ENCODE measurements at places on chromosomes 7 and 10. TPM values are rescaled to one million over a fixed set of nuclear protein-coding genes. Genes with fewer than 3 reads are reported as not detected.

TAF6 gene
- total RNA-seq: 15.4 TPM

IGFBP1 gene
- total RNA-seq: not detected

- no peak overlapping the region for H3K4me3 ChIP-seq
- DNase-seq: peak; percentile 39
- no peaks in the 10 kb centered on the region for H3K36me3 ChIP-seq
These were observed 354.6 kb downstream of the SDK1 start for GRCh38 chr7:3655635-3656034.

DNA sequence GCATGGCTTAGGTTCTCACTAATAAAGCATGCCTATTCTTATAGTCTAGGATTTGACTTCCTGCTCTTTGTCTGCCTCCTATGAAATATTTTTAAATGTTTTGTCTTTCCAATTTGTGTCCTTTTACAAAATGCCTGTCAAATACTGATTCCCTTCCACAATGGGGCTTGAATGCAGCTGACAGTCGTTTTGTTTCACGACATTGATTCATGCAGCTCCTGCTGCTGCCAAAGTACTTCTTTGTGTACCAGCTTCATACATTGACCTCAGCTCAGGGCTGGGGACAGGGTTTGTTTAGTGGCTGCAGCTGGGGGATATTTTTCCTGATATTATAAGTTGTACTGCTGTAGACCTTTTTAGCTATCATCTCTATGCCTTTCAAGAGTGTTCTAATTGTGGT, 371.9 kb upstream of the CHRM2 start:
- no peak overlapping the region for H3K27ac ChIP-seq
- DNase-seq: no peak
- no peaks in the 10 kb centered on the region for H3K4me1 ChIP-seq
- H3K4me3 ChIP-seq: no peak overlapping the region
- H3K27me3 ChIP-seq: no peaks in the 10 kb centered on the region
- H3K36me3 ChIP-seq: no peaks in the 10 kb centered on the region

NRG3 gene
- total RNA-seq: not detected
